ENCODE measurements at places on chromosomes 13 and 19.

DNA sequence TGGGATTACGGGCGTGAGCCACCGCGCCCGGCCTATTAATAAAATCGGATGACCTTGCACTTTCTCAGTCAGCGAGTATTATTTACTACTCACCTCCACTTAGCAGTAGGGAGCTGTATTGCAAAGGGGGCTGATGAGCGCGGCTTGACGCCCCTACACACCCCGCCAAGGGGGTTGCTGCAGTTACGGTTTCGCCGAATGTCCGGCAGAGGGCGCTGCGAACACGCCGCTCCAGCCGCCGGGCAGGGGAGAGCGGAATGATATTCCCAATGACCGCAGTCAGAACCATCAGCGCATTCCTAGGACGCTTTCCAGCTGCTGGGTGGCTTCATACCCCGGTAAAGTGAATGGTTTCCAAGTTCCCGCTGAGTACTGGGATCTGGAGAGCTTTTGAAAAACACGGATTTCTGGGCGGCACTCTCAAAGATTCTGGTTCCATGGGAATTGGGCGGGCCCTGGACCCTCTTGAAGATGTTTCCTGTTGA, 30.0 kb upstream of the TPT1 start:
- DNase-seq: peak; percentile 49

DNA sequence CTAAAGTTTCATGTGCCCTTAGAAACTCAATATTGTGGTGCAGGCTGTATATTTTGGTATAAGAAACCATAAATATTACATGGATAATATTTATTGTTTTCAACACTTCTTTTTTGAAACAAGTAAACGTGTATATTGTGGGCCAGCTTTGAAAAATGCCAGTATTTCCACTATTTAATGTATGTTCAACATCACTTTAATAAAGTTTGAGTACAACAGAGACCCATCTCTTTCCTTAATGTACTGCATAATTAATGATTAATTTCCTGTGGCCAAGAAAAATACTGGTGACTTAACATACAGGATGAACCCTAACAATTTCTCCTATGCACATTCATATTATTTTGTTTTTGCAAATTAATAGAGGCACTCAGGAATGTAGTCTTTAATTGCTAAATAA, 2891.5 kb downstream of the PCDH9 start:
- DNase-seq: no peak

GRCh38 chr19:40739871-40740703, 10.2 kb downstream of the ACTMAP start:
- no peak for DNase-seq

DNA sequence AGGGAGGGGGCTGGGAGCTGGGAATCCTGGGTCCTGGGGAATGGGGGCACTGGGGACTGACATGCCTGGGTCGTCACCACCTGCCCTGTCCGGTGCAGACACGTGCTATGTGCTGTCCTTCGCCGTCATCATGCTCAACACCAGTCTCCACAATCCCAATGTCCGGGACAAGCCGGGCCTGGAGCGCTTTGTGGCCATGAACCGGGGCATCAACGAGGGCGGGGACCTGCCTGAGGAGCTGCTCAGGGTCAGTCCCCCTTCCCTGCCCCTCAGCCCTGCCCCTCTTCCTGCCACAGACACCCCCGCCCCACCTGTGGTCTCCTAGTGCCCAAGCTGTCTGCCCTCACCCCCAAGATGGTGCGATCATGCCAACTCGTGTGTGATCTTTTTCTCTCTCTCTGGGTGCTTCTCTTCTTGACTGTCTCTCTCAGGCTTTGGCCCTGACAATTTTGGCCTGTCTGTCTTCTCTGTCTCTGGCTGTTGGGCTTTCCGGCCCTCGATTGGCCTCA, 5.0 kb downstream of the CYTH2 start:
- DNase-seq: no peak
